Head of caudate nucleus (tissue), 42 donors: ENCODE measurements at places on chromosomes 16 and 17.

GRCh38 chr17:34252095-34252443, 3.0 kb upstream of the CCL2 start:
- no peak for DNase-seq

GRCh38 chr16:21222495-21223337, 10.8 kb upstream of the ANKS4B start:
- DNase-seq = no peak

DNA sequence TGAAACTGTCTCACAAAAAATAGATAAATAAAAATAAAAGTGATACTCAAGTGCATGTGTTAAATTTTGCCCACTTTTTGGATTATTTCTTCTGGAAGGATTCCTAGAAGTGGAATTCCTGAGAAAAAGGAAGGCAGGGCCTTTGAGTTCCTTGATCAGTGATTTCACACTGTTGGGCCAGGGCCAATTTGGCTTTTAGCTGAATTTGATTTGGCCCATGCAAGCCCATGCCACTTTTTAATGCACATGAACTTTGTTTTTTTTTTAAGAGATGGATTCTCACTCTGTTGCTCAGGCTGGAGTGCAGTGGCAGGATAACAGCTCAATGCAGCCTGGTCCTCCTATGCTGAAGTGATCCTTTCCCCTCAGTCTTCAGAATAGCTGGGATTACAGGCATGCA, 96.3 kb downstream of the TNFRSF13B start:
- peak; percentile 12 for DNase-seq

DNA sequence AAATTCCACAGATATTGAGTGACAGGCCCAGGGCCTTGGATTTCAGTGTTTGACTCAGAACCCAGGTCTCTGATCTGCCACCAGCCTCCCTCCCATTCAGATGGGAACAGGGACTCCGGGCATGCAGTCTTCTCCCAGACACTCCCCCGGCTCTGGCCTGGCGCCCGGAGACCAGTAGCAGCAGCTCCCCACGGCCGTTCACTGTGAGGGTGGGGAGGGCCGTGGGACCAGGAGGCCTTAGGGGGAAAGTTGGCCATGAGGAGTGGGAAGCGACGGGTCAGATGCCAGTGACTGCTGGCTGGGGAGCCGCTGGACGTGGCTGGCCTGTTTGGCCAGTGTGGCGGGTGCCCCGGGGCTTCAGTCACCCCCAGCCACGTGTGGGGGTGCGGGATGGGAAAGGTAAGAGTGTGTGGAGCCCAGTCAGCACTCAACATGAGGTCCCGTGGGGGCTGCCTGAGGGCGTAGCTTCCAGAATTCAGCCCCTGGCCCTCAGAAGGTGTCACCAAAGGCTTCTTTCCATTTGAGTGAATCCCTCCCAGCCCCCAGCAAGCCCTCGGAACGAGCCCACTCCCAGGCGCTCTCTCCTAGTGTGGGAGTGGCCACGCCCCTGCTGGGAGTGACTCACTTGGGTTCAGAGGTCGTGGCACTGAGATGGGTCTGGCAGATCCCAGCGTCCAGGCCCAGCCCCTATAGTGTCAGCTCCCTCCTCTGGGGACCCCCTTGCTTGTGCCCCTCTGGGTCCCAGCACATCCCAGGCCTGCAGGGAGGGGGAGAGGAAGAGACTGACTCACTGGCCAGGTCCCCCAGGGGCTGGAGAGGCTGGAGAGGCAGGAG, 309.4 kb downstream of the SEC14L1 start:
- DNase-seq = peak; percentile 89

DNA sequence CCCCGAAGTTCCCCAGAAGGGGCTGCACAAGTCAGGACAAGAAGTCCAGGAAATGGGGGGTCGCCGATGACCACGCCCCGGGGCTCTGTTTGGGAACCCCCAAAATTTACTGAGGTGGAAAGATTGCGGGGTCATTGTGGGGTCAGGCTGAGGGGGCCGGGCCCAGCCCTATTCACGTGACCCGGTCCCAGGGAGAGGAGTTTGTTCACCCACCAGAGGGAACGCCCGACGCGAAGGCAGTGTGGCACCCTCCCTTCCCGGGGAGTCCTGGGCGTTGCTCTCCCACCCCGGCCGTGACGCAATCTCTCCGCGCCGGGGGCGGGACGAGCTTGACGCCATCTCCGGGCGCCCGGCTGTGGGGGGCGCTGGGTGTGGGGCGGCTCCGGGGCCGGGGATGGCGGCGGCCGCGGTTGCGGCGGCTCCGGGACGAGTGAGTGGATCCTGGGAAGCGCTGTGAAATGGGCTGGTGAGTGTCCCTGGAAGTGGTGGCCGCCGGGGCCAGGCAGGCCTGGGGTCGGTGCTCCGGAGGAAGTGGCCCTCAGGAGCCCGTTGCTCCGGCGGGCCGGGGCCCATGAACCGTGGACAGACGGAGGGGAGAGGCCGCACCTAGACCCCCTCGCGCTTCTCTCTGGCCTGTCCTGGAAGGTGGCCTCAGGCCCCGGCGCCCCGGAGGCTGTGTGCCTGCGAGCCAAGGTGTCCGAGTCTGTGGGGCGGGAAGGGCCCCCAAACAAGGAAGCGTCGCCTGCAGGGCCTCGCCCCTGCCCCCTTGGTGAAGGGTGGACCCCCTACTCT, at the start of gene ATXN1L:
ATXN1L (plus strand) TSS at position 338 of the 792 bp plus-strand sequence. CDS start 3,765 bp downstream, outside the sequence.
- peak; percentile 90 for DNase-seq

GRCh38 chr17:28819582-28819981, 23.0 kb downstream of the FAM222B start:
- DNase-seq = peak; percentile 0

DNA sequence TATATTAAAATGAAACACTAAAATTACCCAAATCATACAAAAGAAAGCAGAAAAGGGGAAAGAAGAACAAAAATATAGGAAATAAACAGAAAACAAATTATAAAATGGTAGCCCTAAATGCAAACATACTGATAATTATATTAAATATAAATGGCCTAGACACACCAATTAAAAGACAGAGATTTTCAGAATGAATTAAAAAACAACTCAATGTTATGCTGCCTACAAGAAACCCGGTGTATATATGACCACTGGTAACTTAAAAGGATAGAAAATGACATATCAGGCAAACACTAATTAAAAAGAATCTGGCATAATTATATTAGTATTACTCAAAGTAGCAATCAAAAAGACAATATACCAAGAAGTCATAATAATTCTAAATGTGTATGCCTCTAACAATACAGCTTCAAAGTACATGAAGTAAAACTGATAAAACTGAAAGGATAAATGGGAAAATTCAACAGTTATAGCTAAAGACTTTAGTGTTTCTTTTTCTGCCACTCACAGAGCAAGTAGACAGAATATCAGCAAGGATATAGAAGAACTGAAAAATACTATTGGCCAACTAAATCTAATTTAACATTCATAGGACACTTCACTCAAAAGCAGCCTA, 7.5 kb upstream of the FAM20A start:
- DNase-seq = no peak

- DNase-seq = peak; percentile 54
Measured at GRCh38 chr16:3152277-3152990, 17.6 kb downstream of the ZNF213 start.

- no peak for DNase-seq
Measured at GRCh38 chr16:84413244-84414004, 45.1 kb downstream of the ATP2C2 start.

DNA sequence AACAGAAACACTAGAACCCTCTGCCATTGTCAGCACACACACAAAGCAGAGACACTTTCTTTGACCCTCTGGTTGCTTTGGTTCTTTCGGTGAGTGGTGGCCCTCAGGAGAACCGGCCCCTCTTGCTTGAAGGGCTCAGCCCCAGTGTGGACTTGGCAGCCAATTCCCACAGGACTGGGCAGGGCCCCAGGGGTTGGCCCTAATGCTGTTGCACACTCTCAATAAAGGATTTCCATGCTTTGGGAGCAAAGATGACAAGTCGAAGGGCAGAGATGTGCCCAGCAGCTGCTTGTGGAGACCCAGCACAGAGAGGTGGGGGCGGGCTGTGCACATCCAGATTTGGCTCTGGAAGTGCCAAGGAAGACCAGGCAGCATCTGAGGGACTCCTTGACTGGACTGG, 149.0 kb downstream of the NTN1 start:
- no peak for DNase-seq

GRCh38 chr16:69301861-69302260, 9.3 kb upstream of the VPS4A start:
- DNase-seq = no peak

- DNase-seq = no peak
Measured at GRCh38 chr17:2710071-2710802, 1.3 kb downstream of the CLUH start.

- peak; percentile 30 for DNase-seq
Measured at GRCh38 chr16:23836404-23837311, 875 bp downstream of the PRKCB start.

DNA sequence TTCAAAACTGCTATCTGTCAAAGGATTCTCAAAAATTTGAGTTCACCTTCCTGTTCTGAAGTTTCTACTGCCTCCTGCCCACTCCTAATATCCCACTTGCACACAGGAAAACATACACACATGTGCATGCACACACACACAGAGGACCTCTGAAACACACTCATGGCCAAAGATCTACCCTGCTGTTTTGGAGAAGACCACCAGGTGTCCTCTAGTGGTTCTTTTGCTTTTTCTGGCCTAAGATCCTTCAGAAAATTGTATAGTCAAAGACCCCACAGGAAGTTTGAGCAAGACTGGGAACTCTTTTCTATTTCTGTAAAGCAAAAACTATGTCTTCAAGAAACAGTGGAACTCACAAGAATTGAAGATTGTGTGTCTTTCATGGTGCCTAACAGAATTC, 90.2 kb downstream of the CDH8 start:
- no peak for DNase-seq

GRCh38 chr16:86466696-86467406, 43.5 kb upstream of the FOXF1 start:
- no peak for DNase-seq

- peak; percentile 97 for DNase-seq
Measured at GRCh38 chr17:7314719-7315569, at the start of gene GPS2. TSS of gene GPS2 (minus strand) at chr17:7315360. CDS start at chr17:7315052, 308 bp downstream.

DNA sequence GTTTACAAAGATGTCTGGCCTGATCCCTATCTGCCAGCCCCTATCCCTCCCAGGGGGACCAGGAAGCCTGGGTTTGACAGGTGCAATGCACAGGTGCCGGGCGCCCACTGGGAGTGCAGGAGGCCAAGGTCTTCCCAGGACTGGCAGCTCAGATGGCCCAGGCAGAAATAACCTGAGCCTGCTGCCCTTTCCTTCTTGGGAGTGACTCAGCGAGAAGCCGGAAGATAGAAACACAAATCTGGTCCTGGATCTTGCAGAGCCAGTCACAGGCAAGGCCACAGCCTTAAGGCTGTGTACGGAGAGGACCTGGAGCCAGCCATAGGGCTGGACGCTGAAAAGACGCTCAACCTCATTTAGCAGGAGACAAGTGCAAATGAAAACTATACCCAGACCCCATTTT, 27.7 kb downstream of the GPR142 start:
- DNase-seq = no peak

GRCh38 chr16:76614269-76614668, 337.1 kb downstream of the CNTNAP4 start:
- DNase-seq = peak; percentile 48

DNA sequence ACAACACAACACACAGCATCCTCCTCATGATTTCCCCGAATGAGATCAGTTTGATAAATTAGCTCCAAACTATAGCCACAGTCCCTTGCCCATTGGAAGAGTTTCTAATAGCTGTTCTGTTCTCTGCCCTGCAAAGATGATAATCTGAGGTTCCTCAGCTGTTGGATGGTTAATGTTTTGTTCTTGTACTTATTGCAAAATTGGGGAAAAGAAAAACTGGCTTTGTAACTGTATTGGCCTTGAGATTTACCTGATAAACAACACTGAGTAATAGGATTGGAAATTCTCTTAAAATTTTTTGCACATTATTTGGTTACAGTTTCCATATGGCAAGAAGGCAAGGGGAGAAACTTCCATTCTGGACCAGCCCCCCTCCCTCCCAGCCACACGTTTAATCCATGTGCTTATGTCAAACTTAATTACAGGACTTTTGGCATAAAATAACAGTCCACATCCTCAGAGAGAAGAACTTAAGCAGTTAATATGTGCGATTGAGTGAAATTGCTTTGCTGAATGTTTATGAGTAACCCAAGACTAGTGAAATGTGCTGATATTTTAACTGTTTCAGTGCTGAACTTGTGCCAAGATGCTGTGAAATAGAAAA, 119.1 kb upstream of the ZFHX3 start:
- DNase-seq = no peak

- DNase-seq = no peak
Measured at GRCh38 chr17:9953492-9953891, 48.4 kb upstream of the RCVRN start.

GRCh38 chr17:43169561-43170139, 1.4 kb upstream of the NBR1 start:
- DNase-seq = no peak
